ENCODE measurements at places on chromosomes 2 and 18. TPM values are rescaled to one million over a fixed set of nuclear protein-coding genes. Genes with fewer than 3 reads are reported as not detected.

SERPINB11 gene
- not detected for total RNA-seq

SP140L gene
- 25.9 TPM for total RNA-seq

BCL2 gene
- 2.6 TPM for total RNA-seq

ZNF24 gene
- total RNA-seq, result 42.3 TPM

TET3 gene
- 10.0 TPM for total RNA-seq

EPG5 gene
- 37.8 TPM for total RNA-seq

BCL11A gene
- total RNA-seq, result 0.27 TPM

NT5DC4 gene
- not detected for total RNA-seq

SNED1 gene
- 23.1 TPM for total RNA-seq

ACVR1C gene
- total RNA-seq, result under 0.01 TPM

TMEM200C gene
- total RNA-seq, result not detected

SCYGR4 gene
- total RNA-seq, result not detected

MAP3K19 gene
- not detected for total RNA-seq

ERFE gene
- 1.2 TPM for total RNA-seq

CASP8 gene
- 17.2 TPM for total RNA-seq

PAX8 gene
- total RNA-seq, result 0.13 TPM

CREG2 gene
- 0.57 TPM for total RNA-seq

USP40 gene
- 32.0 TPM for total RNA-seq

KIAA2012 gene
- not detected for total RNA-seq

MYL12B gene
- total RNA-seq, result 540 TPM

NPPC gene
- not detected for total RNA-seq

ERICH2 gene
- total RNA-seq, result not detected

SALL3 gene
- total RNA-seq, result not detected

TNFAIP6 gene
- not detected for total RNA-seq

NYAP2 gene
- total RNA-seq, result not detected

MAPK4 gene
- not detected for total RNA-seq

HAAO gene
- total RNA-seq, result not detected

GAD1 gene
- total RNA-seq, result 0.14 TPM

ZDBF2 gene
- 19.2 TPM for total RNA-seq

GCG gene
- total RNA-seq, result not detected

SLC1A4 gene
- total RNA-seq, result 5.1 TPM

GTF2A1L gene
- total RNA-seq, result 0.57 TPM

ARHGAP25 gene
- total RNA-seq, result 3.0 TPM

CDK15 gene
- not detected for total RNA-seq

ZNF396 gene
- total RNA-seq, result 1.3 TPM

UCN gene
- 0.13 TPM for total RNA-seq

POTEF gene
- 0.13 TPM for total RNA-seq

CLEC4F gene
- total RNA-seq, result not detected

COLEC12 gene
- 30.2 TPM for total RNA-seq

INHA gene
- not detected for total RNA-seq

VAMP5 gene
- 47.5 TPM for total RNA-seq

WDR43 gene
- total RNA-seq, result 144 TPM

IL1R2 gene
- total RNA-seq, result not detected

SPR gene
- 40.7 TPM for total RNA-seq

FAM124B gene
- total RNA-seq, result 125 TPM

DHX57 gene
- 30.2 TPM for total RNA-seq

CTAGE1 gene
- not detected for total RNA-seq
